CD14-positive monocyte (primary cell): ENCODE measurements at places on chromosomes 4 and X.

DNA sequence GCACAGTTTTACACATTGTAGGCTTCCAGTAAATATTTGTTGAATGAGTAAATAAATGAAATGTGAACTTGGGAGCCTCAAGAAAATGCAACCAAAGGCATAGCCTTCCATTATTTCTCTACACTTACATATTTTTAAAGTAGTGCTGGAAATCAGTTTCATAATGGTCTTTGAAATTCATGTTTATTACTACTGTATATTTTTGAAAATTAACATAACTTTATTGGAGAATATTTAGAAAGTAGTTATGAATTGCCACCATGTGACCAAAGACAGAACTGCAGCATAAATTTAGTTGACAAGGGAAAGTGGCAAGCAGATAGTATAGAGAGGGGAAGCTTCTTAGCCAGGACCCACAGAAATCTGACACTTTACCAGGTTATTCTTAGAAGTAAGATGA lies 6.4 kb downstream of the TCEAL8 start:
- no peak overlapping the region for H3K4me3 ChIP-seq
- no peak overlapping the region for H3K27ac ChIP-seq
- DNase-seq = no peak
- H3K27me3 ChIP-seq = no peaks in the 10 kb centered on the region
- no peaks in the 10 kb centered on the region for H3K36me3 ChIP-seq
- H3K4me1 ChIP-seq = peaks cover under 1% of the 10 kb centered on the region

DNA sequence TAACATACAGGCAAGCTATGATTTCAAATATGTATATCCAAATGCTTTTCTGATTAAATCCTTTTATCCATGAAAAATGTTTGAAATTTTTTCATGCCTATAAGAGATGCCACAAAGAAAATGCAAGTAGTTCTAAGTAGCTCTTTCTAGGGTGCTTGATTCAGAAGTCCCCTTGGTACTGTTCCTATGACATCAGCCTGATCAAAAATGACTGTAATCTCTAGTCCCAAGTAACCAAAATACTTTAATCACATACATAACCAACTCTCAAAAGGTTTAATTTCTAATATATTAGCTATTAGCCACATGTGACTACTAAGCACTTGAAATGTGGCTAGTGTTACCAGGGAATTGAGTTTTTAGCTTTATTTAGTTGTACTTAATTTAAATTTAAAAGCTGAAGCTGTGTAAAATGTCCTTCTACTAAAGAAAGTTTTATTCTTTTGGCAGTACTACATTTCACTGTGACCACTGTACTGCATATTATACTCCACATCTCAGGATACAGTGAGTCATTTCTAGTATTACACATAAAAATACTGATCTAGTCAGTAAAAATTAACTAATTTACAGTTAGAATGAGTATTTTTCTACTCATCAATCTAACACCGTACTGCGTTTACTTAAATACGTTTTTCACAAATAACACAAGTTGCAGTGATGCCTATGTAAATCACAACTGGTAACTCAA lies 33.9 kb downstream of the FBXW7 start:
- H3K27ac ChIP-seq = peak overlapping the region; percentile 45
- no peak overlapping the region for H3K4me3 ChIP-seq
- H3K36me3 ChIP-seq = peaks cover 4% of the 10 kb centered on the region
- no peaks in the 10 kb centered on the region for H3K27me3 ChIP-seq
- no peak for DNase-seq

DNA sequence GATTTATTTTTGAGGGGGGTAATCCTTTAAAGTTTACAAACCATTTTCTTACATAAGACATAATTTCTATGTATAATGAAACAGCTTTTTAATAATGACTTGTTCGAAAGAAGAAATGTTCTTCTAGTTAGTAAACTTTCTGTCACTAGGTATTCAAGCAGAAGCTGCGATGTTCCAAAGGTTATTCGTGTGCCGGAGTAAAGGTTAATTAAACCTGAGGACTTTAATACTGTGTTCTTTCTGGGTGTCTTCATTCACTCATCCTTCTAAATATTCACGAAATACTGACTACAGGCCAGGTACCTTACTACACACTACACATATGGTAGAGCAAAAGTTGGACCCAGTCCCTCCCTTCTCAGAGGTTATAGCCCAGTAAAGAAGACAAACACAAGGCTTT lies 96.7 kb downstream of the NR3C2 start:
- H3K36me3 ChIP-seq = no peaks in the 10 kb centered on the region
- H3K27ac ChIP-seq = no peak overlapping the region
- no peak overlapping the region for H3K4me3 ChIP-seq
- no peak for DNase-seq

DNA sequence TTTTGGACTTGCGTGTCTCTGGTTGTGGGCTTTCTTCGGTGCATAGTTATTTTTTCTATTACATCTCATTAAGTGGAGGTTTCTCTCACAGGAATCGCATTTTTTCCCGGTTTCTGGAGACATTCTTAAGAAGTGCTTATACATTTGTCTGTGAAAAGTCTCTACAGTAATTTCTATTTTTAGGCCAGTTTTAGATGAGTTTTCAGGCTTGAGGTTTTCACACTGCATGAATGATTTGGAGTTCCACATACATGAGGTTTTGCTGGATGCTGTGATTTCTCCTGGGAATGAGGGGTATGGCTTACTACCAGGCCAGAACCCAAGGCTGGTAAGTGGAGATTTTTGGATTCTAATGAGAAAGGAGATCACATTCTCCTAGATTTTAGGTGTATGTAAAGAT lies 422.6 kb upstream of the SLIT2 start:
- H3K27ac ChIP-seq = no peak overlapping the region
- H3K36me3 ChIP-seq = no peaks in the 10 kb centered on the region
- H3K4me3 ChIP-seq = no peak overlapping the region
- no peaks in the 10 kb centered on the region for H3K27me3 ChIP-seq

GRCh38 chrX:5084279-5084678 lies 1144.4 kb downstream of the NLGN4X start:
- H3K27ac ChIP-seq = no peak overlapping the region
- H3K4me3 ChIP-seq = no peak overlapping the region
- no peak for DNase-seq
- H3K4me1 ChIP-seq = no peaks in the 10 kb centered on the region
- no peaks in the 10 kb centered on the region for H3K27me3 ChIP-seq

GRCh38 chr4:15794426-15794825 lies 16.3 kb downstream of the CD38 start:
- H3K4me3 ChIP-seq = no peak overlapping the region
- H3K36me3 ChIP-seq = no peaks in the 10 kb centered on the region
- no peaks in the 10 kb centered on the region for H3K27me3 ChIP-seq
- no peak for DNase-seq
- no peak overlapping the region for H3K27ac ChIP-seq

DNA sequence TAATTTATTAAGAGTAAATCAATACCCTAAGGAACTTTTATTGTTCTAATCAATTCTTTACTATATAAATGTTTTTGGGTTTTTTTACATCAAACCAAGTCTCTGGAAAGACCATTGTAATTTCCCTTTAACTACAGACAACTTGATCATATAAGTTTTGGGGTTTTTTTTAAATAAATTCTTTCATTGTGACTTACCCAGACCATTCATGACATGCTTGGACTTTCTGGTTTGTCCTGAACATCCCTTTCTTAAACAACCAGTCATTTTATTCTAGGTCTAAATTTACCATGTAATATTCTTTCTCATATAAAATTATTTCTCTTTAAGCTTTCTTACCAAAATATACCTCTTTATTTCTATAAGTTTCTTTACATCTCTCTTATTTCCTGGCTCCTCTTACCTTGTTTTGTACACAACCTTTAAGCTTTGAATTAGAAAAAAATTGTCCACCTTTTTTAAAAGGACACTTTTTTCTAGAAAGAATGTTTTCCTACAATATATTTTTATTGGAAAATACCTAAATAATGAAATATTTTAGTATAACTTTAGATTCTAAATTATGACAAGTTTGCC lies 8.4 kb downstream of the CNGA1 start:
- no peak for DNase-seq
- H3K4me3 ChIP-seq = no peak overlapping the region
- no peaks in the 10 kb centered on the region for H3K4me1 ChIP-seq
- no peak overlapping the region for H3K27ac ChIP-seq
- no peaks in the 10 kb centered on the region for H3K27me3 ChIP-seq
- H3K36me3 ChIP-seq = no peaks in the 10 kb centered on the region

- no peaks in the 10 kb centered on the region for H3K27me3 ChIP-seq
- H3K36me3 ChIP-seq = no peaks in the 10 kb centered on the region
- no peak for DNase-seq
- H3K4me3 ChIP-seq = no peak overlapping the region
Observed at GRCh38 chr4:103449296-103450023, 251.3 kb upstream of the CENPE start.

GRCh38 chr4:47210828-47211227 lies 179.5 kb downstream of the GABRB1 start:
- H3K4me1 ChIP-seq = no peaks in the 10 kb centered on the region
- no peak overlapping the region for H3K4me3 ChIP-seq
- no peak for DNase-seq
- no peaks in the 10 kb centered on the region for H3K27me3 ChIP-seq

DNA sequence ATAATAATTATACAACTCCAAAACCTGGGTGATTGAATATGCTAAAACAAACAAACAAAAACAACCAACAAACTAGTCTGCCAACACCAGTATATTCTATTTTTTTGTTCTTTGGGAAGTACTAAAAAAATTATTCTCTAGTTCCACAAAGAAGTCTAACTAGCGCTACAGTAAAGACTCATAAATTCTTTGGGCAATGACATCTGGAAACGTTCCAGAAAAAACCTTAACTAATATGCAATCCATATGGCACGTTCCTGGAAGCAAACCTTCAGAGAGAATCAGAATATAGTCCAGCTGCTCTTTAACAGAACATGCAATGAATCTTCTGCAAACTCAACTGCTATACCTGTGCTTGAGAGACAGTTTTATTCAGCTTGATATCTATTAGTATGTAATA lies 500.1 kb downstream of the TRAM1L1 start:
- H3K36me3 ChIP-seq = no peaks in the 10 kb centered on the region
- H3K4me1 ChIP-seq = no peaks in the 10 kb centered on the region
- H3K4me3 ChIP-seq = no peak overlapping the region

- no peaks in the 10 kb centered on the region for H3K27me3 ChIP-seq
- H3K27ac ChIP-seq = no peak overlapping the region
- no peak overlapping the region for H3K4me3 ChIP-seq
- H3K36me3 ChIP-seq = no peaks in the 10 kb centered on the region
- H3K4me1 ChIP-seq = no peaks in the 10 kb centered on the region
- no peak for DNase-seq
Observed at GRCh38 chrX:19225909-19226308, 103.6 kb upstream of the ADGRG2 start.

- no peaks in the 10 kb centered on the region for H3K27me3 ChIP-seq
- DNase-seq = no peak
- H3K27ac ChIP-seq = no peak overlapping the region
- H3K4me3 ChIP-seq = no peak overlapping the region
- H3K4me1 ChIP-seq = no peaks in the 10 kb centered on the region
Observed at GRCh38 chrX:39453889-39454621, 643.7 kb downstream of the BCOR start.

DNA sequence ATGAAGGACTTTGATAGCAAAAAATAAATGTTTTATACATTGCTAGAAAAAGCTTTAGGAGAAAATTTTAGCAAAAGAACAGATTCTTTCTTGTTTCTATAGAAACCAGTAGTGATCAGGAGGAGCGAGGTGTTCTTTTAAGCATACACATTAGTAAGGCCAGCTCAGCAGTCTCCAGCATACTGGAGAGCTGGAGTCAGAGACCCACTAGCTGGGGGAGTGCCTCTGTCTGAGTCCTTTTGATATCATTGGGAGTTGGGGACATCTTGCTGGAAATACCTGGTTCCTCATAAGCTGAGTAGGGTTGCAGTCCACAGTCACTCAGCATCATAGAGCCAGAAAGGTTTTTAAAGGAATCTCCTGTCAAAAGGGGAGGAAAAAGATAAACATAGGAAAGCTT lies 67.4 kb downstream of the AFF2 start:
- no peaks in the 10 kb centered on the region for H3K36me3 ChIP-seq
- DNase-seq = no peak
- H3K27ac ChIP-seq = no peak overlapping the region
- no peaks in the 10 kb centered on the region for H3K27me3 ChIP-seq
- H3K4me3 ChIP-seq = no peak overlapping the region

DNA sequence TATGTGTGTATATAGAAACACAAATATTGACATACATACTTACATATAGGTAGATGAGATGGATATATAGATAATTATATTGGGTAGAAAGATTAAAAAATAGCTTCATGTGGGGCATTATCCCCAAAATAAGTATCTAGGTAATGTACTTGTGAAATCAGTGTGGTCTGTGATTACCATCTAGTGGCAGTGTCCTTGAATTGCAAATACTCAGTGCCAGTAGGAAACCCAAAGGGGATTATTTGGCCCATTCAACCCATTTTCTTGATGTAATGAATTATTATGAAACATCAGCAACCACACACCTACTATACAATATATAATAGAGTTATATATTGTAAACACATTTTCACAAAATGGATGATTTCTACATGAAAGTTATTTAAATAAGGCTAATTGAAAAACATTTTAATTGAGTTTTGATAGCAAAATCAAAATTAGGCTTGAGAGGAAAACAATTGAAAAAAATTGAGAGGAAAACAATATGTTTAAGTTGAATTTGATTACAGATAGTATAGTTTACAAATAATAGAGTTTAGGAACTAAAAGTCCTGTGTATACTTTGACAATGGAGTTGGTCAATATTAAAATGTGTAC lies 389.4 kb downstream of the GALNTL6 start:
- H3K36me3 ChIP-seq = no peaks in the 10 kb centered on the region
- DNase-seq = no peak
- peaks cover 3% of the 10 kb centered on the region for H3K4me1 ChIP-seq
- no peaks in the 10 kb centered on the region for H3K27me3 ChIP-seq

DNA sequence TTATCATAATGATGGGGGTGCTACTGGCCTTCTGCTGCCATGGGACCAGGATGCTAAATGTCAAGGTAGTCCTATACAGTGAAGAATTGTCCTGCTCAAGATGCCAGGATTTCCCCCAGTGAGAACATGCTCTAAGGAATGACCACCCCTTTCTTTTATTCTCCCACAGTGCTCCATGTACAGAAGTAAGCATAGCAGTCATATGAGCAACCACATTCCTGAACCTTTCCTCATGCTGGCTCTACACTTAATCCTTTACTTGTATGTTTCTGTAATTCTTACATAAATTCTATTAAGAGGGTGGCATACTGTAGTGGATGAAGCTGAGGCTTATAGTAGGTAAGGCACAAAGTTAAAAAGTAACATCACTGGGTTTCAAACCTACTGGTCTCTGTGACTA lies 20.2 kb downstream of the CYP2U1 start:
- no peak overlapping the region for H3K4me3 ChIP-seq
- no peaks in the 10 kb centered on the region for H3K4me1 ChIP-seq
- DNase-seq = no peak
- no peaks in the 10 kb centered on the region for H3K36me3 ChIP-seq
- H3K27ac ChIP-seq = no peak overlapping the region

- no peak overlapping the region for H3K27ac ChIP-seq
- no peaks in the 10 kb centered on the region for H3K4me1 ChIP-seq
- no peak overlapping the region for H3K4me3 ChIP-seq
- no peaks in the 10 kb centered on the region for H3K36me3 ChIP-seq
- DNase-seq = no peak
Observed at GRCh38 chrX:148933881-148934280, 433.5 kb downstream of the AFF2 start.

- no peak overlapping the region for H3K27ac ChIP-seq
- H3K36me3 ChIP-seq = no peaks in the 10 kb centered on the region
- no peak overlapping the region for H3K4me3 ChIP-seq
- no peak for DNase-seq
Observed at GRCh38 chrX:90617710-90618325, 696.1 kb downstream of the TGIF2LX start.
